Spinal cord (tissue), 10 donors: ENCODE measurements at places on chromosomes 11 and 22. TPM values are rescaled to one million over a fixed set of nuclear protein-coding genes. Genes with fewer than 3 reads are reported as not detected.

KCNA4 gene
- polyA plus RNA-seq: 5.3 TPM

MRGPRE gene
- polyA plus RNA-seq: 1.5 TPM

C11orf97 gene
- 1.3 TPM for polyA plus RNA-seq

SERHL2 gene
- polyA plus RNA-seq: 12.3 TPM

SEC14L2 gene
- polyA plus RNA-seq: 22.3 TPM

PHLDA2 gene
- 2.8 TPM for polyA plus RNA-seq

ROBO4 gene
- polyA plus RNA-seq: 23.6 TPM

SMTNL1 gene
- 0.93 TPM for polyA plus RNA-seq

OR8G5 gene
- polyA plus RNA-seq: not detected

GAL3ST1 gene
- polyA plus RNA-seq: 46.6 TPM

B4GALNT4 gene
- 192 TPM for polyA plus RNA-seq

AIP gene
- 65.7 TPM for polyA plus RNA-seq

PAFAH1B2 gene
- polyA plus RNA-seq: 77.3 TPM

OSBP2 gene
- polyA plus RNA-seq: 22.3 TPM

DERL3 gene
- 5.3 TPM for polyA plus RNA-seq

CASP5 gene
- not detected for polyA plus RNA-seq

SMIM35 gene
- polyA plus RNA-seq: 0.20 TPM

MYBPC3 gene
- polyA plus RNA-seq: 0.16 TPM

CRYBA4 gene
- not detected for polyA plus RNA-seq

CCDC89 gene
- 1.2 TPM for polyA plus RNA-seq

ARFGAP3 gene
- polyA plus RNA-seq: 37.0 TPM

SLC7A4 gene
- polyA plus RNA-seq: 7.4 TPM

YAP1 gene
- polyA plus RNA-seq: 49.4 TPM

OR52I1 gene
- polyA plus RNA-seq: 0.08 TPM

RASL10A gene
- polyA plus RNA-seq: 5.2 TPM

SLC36A4 gene
- 30.7 TPM for polyA plus RNA-seq

MS4A14 gene
- 0.73 TPM for polyA plus RNA-seq

CRYBB3 gene
- 0.60 TPM for polyA plus RNA-seq

TSPAN4 gene
- 99.8 TPM for polyA plus RNA-seq

EIF3D gene
- 125 TPM for polyA plus RNA-seq

UBQLNL gene
- 0.59 TPM for polyA plus RNA-seq

OR8D1 gene
- not detected for polyA plus RNA-seq

APOL5 gene
- not detected for polyA plus RNA-seq

MYO18B gene
- polyA plus RNA-seq: 0.98 TPM

TEX54 gene
- 0.57 TPM for polyA plus RNA-seq

EFCAB6 gene
- 3.0 TPM for polyA plus RNA-seq

ACR gene
- 0.98 TPM for polyA plus RNA-seq

OR8G1 gene
- polyA plus RNA-seq: not detected

MMP8 gene
- polyA plus RNA-seq: not detected

GSTT2B gene
- polyA plus RNA-seq: 8.4 TPM

IGLL1 gene
- polyA plus RNA-seq: not detected

ZBTB3 gene
- 11.6 TPM for polyA plus RNA-seq

BLID gene
- polyA plus RNA-seq: not detected

POU2AF2 gene
- polyA plus RNA-seq: not detected

C22orf31 gene
- polyA plus RNA-seq: not detected

MYEOV gene
- polyA plus RNA-seq: not detected

JHY gene
- 9.5 TPM for polyA plus RNA-seq
